Liver (tissue), 10 donors: ENCODE measurements at places on chromosomes 5 and 9. TPM values are rescaled to one million over a fixed set of nuclear protein-coding genes. Genes with fewer than 3 reads are reported as not detected.

The QRFP gene
- 0.05 TPM for total RNA-seq

The PCDHA2 gene
- not detected for total RNA-seq

The NR2F1 gene
- total RNA-seq: 10.3 TPM

The ANKDD1B gene
- 1.4 TPM for total RNA-seq

- DNase-seq: no peak
These were observed 9.8 kb downstream of the CD74 start for GRCh38 chr5:150402901-150403342.

DNA sequence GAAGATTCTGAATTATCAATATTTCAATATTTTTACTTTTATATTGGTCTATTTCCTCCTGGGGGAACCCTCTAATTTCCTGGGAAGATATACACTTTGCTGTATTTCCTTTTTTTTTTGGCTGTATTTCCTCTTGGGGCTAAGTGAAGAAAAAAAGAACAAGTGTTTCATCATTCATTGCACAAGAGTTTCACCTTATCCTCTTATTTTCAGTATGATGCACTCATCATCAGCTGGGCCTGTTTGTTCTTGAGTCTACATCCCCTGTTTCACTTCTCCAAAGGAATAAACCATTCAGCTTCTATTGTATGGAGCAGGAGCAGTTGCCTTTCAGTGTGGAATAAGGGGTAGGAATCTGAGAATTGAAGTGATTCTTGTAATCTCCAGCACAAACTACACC, 210.8 kb downstream of the FAM170A start:
- no peak for DNase-seq

GRCh38 chr5:86461169-86461956, 156.4 kb upstream of the COX7C start:
- no peak for DNase-seq

- no peak for DNase-seq
These were observed 5.7 kb upstream of the OLFM1 start for GRCh38 chr9:135081731-135082130.

- DNase-seq: no peak
These were observed 41.1 kb upstream of the NEK6 start for GRCh38 chr9:124216474-124217176.

DNA sequence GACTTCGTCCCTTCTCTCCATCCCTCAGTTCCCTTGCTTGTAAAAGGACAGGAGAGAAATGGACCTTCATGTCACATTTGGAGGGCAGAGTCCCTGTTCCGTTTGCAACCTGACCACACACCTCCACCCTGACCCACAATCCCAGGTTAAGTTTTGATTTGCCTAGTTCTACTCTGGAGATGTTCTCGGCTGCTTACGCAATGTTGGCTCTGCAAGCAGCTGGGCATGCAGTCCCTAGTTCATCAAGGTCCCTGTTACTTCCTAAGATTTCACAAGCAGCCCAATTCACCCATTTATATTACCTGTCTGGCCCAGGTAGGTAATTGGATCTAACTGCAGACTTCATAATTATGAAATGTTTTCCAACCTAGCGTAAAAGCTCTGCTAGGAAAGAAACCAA, 28.8 kb downstream of the SLIT3 start:
- no peak for DNase-seq

GRCh38 chr5:73901043-73901442, 275.0 kb downstream of the ARHGEF28 start:
- DNase-seq: no peak

- no peak for DNase-seq
These were observed 10.6 kb upstream of the MEGF9 start for GRCh38 chr9:120724757-120725400.

GRCh38 chr5:59193616-59194319, 610.9 kb downstream of the RAB3C start:
- DNase-seq: no peak

- DNase-seq: no peak
These were observed 11.1 kb downstream of the CXCL14 start for GRCh38 chr5:135567661-135568060.

DNA sequence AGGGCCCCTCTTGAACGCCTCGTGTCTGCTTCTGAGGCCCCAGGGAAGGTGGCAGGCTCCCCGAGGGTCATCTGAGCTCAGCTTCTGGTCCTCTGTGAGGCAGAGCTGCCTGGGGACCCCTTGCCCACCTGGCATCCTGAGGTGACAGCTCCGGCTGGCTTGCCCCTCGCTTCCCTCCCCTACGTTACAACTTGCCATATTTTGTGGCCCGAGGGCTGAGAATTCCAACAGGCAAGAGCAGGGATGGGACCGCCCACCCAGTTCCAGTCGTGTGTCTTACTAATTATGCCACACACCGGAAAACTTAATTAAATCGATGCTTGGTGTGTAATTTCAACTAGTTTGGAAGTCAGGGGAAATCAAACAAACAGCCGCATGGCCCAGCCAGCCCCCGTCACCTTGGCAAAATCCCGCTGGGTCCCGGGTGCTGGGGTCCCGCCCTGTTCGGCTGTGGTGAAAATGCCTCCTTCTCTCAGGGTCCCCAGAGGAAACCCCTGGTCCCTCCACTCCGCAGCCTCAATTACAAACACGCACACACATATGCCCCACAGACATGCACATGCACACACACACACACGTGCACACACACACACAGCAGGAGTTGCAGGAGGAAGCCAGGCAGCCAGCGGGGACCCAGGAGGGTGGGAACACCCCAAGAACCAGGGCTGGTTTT, 221.0 kb upstream of the IER5L start:
- DNase-seq: no peak

GRCh38 chr9:2106666-2107065, 91.5 kb downstream of the SMARCA2 start:
- no peak for DNase-seq

- DNase-seq: no peak
These were observed 828 bp upstream of the TRIO start for GRCh38 chr5:14142202-14142826.
